ENCODE measurements at places on chromosomes 5 and 9.

DNA sequence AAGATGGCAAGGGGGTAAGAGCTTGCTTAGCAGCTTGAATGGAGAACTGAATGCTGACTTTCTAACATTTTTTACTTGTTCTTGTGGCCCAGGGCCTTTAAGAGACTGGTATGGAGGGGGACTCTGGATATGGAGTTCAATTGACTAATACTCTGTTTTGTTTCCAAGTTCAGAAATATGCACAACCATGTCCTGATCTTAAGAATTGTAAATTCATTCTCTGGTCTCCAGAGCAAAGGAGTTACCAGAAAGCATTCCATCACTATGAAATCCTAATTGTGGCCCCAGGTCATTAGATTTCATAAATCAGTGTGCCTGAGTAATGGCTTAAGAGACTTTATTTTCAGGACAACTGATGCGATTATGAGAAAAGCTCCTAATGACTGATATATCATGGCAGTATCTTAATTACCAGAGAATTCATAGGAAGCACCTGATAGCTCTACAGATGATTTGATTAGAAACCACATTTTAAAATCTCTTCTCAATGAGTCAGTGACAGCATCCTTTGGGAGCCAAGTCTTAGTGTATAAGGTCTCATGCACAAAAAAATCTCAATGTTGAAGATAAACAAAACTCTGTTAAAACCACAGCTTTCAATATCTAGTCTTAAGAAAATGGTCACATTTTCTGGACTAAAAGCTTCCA is 613.6 kb upstream of the KLF4 start:
- DNase-seq: no peak

DNA sequence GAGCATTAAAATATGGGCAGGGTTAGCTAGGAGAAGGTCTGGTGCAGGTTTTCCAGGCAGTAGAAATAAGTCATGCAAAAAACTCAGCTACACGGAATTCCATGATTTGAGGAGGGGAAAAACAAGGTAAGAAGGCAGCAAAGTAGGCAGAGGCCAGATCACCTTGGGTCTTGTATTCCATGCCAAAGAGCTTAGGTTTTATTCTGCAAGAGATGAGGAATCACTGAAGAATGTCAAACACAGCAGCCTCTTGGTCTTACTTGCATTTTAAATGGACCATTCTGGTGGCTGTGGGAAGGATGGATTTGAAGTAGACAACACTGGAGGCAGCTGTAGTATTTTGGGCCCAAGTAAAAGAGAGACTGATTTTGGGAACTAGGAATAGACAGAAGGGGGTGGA is 8.6 kb downstream of the TRPM3 start:
- DNase-seq: no peak

- no peak for DNase-seq
These were observed 272.1 kb upstream of the DAB2 start for GRCh38 chr5:39696672-39697398.

DNA sequence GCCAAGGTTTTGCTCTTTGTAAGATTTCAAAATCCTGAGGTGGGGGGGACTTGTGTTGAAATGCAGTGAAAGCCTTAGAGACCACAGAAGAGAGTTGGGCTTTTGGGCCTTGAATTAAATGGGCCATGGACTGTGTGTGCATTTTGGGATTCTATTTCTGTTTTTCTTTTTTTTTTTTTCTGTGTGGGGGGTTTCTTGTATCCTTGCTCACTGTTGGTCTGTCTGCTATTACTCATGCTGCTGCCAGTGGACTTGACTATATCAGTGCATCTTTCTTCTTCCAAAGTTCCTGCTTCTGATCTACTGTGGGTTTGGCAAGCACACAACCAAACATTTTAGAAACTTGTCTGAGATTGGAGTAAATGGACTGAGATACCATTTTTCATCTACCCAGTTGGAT is 344.9 kb downstream of the ARL15 start:
- DNase-seq: no peak

DNA sequence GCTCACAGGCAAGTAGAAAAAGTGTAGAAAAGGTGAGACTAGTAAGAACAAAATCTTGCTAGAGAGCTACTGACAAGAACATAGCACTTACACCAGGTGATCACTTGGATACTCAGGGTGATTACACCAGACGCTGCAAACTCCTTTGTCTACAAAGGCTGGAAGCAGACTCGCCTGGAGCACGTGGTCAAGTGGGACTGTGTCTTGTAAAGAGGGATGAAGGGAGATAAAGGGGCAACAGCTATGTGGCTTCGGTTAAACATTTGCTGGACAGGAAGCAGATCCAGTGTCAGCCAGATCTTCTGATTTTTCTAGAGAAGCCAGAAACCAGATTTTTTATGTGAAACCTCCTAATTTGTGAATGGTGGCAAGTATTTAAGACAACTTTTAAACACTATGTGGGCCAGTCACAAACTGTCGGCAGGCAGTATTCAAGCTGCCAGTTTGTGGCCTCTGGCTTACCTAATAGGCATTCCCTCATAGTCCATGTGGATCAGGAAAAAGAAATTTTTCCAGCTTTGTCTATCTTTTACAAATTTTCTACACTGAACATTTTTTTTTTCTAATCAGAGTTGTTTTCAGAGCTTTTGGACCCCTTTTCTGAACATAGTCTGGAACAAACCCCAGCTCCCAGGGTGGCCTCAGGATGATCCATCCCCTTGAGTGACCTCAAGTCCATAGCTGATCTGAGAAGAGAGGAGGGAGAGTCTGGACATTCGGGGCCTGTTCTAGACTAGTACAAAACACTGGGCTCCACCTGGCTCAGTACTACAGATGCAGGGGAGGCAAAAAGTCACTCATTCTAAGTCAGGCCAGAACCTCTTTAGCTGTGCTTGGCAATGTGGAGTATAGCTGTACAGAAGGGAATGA is 262.9 kb downstream of the ARRDC3 start:
- no peak for DNase-seq

DNA sequence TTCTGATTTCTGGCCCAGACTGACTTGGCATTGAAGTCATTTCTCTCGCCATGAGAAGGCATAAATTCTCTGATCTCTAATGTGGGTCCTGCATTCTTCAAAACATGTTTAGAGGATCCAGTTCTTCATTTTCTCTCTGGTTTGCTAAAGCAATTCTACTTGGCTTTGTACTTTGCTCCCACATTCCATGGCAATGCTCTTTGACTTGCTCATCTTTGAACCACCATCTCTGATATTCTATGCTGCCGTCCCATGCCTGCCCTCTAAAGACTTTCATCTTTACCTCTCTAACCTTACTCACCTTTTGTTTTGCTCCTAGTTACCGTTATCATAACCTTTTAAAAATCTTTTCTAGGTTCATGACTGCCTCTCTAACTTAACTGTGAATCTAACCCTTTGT is 366.9 kb downstream of the KIF4B start:
- DNase-seq: no peak

DNA sequence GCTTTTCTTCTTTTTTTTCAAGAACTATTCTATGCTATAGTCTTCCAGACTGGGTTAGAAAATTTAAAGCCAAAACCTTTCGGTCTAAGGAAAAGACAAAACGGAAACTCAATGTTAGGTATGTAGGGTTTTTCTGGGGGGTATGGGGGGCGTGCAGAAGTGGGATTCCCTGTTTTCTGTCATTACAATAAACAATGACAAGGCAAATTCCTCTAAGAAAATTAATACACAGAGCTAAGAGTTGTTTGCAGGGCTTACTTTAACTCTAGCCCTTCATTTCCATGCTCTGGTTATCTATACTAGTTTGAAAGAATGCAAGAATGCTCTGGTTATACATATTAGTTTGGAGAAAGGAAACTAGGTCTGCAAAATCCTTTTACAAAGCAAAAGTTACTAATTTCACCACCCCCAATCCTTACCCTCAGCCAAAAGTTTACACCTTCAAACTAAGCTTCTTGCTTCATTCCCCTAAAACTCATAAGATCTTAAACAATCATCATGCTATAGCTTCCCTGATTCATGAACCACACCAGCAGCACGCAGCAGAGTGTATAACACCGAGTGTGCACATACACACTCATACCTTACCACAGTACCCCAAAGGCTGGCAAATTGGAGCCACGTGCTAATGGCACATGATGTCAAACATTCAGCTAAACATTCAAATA is 89.1 kb upstream of the NR5A1 start:
- no peak for DNase-seq

DNA sequence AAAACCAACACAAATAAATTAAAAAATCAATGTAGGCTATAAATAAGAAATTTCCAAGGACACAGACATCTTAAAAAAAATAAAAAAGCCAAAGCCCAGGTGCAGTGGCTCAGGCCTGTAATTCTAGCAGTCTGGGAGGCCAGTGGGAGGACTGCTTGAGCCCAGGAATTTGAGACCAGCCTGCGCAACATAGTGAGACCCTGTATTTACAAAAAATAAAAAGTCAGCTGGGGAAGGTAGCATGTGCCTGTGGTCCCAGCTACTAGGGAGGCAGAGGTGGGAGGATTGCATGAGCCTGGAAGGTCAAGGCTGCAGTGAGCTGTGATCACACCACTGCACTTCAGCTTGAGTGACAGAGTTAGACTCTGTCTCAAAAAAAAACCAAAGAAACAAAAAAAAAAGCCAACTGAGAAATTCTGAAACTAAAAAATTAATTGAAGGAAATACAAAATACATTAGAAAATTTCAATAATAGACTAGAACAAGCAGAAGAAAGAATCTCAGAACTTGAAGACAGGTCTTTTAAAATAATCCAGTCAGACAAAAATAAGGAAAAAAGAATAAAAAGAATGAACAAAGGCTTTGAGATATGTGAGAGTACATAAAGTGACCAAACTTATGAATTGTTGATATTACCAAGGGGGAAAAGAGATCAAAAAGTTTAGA is 149.5 kb upstream of the PANK3 start:
- DNase-seq: no peak

- no peak for DNase-seq
These were observed 67.1 kb downstream of the SH3TC2 start for GRCh38 chr5:148995791-148996190.

- no peak for DNase-seq
These were observed 152.1 kb downstream of the FSTL4 start for GRCh38 chr5:133460172-133460758.

- DNase-seq: no peak
These were observed 127.1 kb downstream of the ANKRD18B start for GRCh38 chr9:33651125-33651524.

- DNase-seq: no peak
These were observed 472.0 kb upstream of the WWC1 start for GRCh38 chr5:167819406-167819805.

DNA sequence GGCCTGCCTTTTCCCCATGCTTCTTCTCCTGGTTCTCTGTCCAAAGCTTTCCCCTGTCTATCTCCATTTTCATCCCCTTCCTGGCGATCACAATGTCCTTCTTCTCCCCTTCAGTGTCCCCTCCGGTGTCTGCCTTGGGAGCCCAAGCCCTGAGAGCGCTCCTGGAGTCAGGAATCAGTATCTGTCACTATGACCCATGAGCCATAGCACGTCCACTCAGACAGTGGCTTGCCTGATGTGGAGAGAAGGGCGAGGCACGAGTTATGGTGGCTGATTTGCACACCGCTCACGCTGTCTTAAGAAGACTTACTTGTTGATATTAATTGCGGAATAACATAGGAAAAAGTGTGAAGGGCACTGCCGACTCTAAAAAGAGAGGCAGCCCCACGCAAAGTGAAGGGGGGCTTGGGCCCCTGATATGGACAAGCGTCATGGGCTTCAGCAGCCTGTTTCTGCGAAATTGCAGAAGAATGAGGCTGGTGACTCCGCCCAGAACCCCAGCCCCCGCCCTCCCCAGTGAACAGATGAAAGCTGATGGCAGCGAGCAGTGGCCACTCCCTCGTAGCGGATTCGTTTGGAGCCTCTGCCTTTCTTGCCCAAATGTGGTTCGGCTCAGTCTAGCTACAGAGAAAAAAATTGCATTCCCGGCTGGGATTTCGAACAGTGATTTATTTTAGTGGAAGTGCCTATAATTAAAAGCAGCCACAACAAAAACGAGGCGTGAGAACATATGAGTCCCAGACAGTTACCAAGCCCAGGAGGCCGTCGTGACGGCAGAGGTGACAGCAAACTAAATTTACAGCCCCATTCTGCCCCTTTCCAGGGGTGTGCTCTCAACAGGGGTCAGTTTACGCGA is 149.8 kb downstream of the ICE1 start:
- DNase-seq: no peak

DNA sequence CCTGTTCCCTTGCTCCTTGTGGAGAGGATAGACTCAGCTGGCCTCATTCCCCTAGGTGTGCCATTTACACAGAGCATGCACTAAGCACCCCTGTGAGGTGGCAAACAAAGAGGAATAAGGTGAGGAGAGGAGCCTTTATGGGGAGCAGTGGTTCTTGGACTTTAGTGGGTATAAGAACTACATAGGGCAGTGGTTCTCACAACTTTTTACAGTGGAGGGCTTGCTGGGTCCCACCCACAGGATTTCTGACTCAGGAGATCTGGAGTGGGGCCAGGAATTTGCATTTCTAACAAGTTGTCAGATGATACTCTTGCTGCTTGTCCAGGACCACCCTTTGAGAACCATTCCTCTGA is 42.0 kb downstream of the CSF1R start:
- DNase-seq: no peak

DNA sequence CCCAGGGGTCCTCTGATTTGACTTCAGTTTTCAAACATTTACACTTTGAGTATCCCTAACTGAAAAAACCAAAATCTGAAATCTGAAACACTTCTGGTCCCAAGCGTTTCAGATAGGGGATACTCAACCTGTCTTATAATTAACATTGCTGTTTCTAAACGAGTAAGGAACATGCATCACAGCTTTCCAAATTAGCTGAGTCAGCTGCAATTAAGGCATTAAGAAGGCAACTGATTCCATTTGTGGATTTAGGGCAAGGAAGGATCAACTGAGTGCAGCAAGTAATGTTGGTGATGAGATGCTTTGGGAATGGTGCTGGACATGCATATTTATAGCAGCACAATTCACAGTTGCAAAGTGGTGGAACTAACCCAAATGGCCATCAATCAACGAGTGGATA is 168.6 kb downstream of the ACER2 start:
- DNase-seq: no peak

- no peak for DNase-seq
These were observed 48.0 kb downstream of the ZNF366 start for GRCh38 chr5:72459089-72459661.

DNA sequence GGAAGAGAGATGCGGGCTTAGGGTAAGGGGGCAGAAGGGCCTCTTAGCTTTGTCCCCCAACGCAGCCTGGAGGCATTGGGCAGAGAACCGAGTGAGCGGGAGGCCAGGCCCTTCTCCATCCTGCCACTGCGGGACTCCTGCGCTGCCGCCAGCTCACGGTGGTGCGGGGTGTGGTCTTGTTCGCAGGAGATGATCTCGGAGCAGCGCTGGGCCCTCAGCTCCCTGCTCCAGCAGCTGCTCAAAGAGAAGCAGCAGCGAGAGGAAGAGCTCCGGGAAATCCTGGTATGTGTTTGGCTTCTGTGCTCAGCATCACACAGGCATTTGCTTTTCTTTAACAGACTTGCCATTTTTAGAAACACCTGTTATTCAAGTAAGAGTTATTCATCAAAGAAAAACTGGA is 41.3 kb downstream of the LRSAM1 start:
- DNase-seq: no peak

DNA sequence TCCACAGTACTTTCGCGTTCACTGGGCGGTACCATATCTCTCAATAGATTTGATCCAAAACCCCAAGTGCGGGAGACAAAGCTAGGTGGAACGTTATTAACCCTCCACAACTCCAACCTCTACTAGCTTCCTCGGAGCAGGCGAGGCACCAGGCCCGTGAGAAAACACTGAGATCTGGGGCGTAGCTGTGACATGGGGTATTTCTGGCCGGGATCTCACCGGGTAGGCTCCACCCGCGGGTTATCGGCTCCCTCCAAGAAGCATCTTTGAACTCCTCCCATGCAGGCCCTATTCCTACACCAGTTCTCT is 350 bp upstream of the SLC25A46 start:
- no peak for DNase-seq

GRCh38 chr9:35675732-35676392 is 2.1 kb downstream of the CA9 start:
- DNase-seq: no peak

GRCh38 chr9:120308495-120308894 is 271.5 kb downstream of the CDK5RAP2 start:
- DNase-seq: no peak
